NCI-H526 (cell line): ENCODE measurements at places on chromosomes 5 and 9.

DNA sequence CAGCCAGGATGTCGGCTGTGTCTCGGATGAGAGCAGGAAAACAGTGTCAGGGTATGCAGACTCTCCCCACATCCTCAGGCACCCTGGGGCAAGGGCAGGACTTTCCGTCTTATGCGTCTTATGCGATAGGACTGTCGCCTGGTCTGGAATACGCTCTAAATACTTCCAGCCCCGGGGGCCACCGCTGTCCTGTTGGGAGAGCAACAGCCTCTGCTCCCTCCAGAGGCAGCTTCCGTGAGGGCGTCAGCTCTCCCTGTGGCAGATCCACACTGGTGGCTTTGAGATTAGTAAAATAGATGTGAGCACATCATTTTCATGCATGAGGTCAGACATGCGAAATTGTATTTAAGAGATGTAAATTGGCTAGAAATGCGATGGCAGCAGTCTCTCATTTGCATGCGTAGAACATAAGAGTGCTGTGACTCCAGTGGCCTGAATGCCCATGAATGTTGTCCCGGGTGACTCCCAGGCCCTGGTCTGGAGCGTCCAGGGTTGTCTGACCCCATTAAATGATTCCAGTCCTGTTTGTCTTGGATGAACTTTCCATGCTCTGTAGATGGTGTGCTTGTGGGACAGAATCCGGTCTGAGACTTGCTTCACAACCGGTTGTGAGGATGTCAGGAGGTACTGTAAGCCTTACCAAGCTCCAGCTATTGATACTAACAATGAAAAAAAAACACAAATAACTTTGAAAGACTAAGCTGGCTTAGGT lies 228.2 kb downstream of the SYK start:
- DNase-seq: peak; percentile 15

DNA sequence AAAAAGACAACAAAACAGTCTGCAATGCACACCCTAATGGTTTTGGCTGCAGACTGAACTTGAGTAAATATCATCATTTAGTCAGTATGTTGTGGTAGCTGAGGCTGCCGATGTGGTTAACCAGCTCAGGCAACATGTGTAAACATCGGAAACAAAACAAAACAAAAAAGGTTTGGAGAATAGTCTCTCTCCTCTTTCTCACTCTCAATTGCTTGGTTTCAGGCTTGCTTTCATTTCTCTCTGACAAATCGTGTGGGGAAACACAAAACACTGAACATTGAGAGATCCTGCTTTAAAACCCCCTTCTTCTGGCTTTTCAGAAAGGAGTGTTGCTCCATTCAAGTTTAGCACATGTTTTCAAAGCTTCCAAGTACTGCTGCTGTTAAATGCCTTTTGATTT lies 453.3 kb downstream of the BNC2 start:
- no peak for DNase-seq

GRCh38 chr5:132099905-132100304 lies 26.3 kb downstream of the CSF2 start:
- no peak for DNase-seq

DNA sequence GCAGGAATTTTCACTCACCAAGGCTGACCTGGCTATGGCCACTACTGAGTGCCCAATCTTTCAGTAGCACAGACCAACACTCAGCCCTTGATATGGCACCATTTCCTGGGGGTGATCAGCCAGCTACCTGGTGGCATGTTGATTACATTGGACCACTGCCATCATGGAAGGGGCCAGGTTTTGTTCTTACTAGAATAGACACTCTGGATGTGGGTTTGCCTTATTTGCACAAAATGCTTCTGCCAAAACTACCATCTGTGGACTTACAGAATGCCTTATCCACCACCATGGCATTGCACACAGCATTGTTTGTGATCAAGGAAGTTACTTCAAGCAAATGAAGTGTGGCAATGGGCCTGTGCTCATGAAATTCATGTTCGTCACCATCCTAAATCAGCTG lies 69.7 kb upstream of the SH3GL2 start:
- DNase-seq: no peak

DNA sequence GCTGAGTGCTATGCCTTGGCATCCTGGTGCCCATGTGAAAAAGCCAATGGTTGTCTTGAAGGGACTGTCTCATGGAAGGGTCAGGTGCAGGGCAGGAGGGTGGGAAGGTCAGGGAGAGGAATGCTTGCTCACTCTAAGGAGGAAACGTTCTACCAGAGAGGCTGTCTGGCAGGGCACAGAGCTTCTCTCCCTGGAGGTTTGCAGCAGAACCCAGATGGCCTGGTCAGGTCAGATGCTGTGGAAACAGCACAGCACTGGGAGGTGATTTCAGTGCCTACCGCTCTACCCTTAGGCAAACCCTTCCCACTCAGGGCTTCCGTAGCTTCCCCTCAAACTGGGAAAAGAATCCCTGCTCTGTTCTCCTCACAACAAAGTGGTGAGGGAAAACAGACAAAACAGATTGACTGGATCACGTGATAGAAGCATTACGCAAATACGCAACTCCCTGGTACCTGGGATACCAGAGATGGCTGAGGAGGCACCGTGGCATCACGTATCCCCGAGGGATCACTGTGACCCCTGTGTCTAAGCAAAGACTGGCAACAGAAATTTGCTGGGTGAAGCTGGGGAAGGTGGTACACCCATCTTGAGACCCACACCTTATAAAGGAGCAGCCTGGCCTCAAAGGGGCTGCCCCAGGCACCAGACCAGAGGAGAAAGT lies 3.9 kb upstream of the MGAT1 start:
- peak; percentile 46 for DNase-seq

- DNase-seq: no peak
Measured at GRCh38 chr5:146484714-146485391, 31.1 kb downstream of the GPR151 start.

DNA sequence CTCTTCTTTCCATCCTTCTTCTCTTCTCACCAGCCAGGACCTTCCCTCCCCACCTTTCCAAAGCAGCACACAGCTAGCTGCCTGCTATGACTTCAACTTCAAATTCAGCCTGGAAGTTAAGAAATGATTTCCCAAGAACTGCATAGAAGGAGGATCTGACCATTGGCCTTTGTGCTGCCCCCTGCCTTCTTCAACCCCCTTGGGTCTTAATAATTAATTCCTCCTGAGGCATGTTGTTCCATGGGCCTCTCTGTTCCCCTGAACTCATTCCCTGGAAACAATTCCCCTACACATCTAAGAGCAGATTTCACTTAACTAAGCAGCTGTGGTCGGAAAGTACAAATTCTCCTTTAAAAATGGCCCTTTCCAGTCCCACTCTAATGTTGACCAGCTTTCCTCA lies 62.4 kb downstream of the ADAMTS12 start:
- DNase-seq: no peak

DNA sequence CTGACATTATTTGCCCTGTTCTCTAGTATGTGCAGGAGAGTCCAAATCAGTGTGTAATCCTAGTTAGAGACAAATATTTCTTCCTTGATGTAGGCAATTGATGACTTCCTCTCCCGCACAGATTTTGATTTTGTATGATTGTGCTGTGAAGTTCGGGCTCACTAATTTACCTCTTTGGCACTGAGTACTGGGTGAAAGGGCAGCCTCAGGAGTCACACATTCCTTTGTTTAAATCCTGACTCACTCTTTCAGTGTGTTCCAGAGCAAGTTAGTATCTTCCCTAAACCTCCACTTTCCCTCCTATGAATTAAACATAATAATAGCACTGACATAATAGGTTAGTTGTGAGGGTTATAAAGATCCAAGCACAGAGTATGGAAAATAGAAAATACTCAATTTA lies 269.7 kb downstream of the ISL1 start:
- DNase-seq: no peak

DNA sequence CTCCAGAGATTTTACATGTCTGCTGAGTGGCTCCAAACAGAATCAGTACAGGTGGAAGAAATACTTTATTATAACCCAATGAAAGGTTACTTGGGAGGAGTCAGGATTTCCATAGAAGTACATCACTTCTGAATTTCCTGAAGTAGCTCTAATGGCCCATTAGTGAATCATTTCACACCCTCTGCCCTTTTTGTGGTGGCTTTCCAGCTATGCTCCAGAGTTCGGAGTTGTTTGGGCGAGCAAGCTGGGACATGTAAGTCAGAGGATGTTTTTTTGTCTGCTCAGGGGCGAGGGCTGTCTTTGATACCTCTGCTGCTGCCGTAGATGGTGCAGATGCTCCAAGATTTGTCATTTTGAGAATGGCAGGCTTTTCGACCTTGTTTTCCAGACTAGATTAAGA lies 226.1 kb downstream of the GOLPH3 start:
- DNase-seq: no peak

- no peak for DNase-seq
Measured at GRCh38 chr9:115300874-115301273, 182.9 kb upstream of the TNC start.

DNA sequence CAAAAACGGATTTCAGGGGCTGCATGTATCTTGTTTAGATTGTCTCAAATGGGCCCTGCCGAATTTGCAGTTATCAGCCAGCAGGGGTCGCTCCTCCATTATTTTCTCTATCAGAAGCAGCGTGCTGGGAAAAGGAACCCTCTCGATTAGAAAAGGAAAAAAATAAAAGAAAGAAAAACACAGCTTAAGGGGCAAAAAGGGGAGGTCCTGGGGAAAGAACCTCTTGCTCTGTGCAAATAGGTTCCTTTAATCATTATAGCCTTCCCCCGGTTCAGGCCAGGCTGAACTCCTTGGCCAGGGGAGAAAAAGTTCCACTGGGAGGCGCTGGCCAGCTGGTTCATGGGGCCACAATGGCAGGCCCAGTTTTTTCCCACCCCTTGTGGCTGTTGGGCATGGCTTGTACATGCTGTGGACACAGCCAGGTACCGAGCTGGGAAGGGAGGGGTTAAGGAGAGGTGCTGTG lies 25.0 kb upstream of the CAPSL start:
- DNase-seq: peak; percentile 83
